ENCODE measurements at places on chromosomes 3 and 15.

GRCh38 chr3:12328132-12328836, 39.4 kb downstream of the PPARG start:
- DNase-seq, result no peak

GRCh38 chr15:32818758-32819447, 101.1 kb downstream of the GREM1 start:
- no peak for DNase-seq

DNA sequence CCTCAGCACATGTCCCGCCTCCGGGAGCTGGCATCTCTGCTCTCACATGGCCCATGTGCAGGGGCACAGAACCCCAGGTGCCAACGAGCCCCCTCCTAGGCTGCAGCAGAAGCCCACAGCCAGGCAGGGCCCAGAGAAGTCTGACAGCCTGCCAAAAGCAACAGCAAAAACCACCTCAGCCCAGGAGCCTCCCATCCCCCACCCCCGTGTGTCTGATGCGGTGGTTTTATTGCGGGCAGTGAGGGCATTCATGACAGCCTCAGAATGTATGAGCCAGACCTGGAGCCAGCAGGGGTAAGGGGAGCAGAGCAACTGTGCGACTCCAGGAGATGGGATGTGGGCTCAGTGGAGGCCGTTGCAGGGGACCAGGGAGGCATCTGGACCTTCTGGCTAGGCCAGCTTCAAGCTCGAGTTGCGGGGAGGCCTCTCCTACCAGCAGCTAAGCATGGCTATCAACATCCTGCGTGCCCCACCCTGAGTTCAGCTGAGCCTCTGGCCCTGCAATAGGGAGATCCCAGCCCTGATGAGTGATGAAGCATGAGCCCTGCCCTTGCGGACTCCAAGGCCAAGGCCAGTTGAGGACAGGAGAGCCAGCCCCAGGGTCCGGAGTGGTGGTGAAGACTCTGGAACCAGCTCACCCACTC, 52.5 kb downstream of the CYP11A1 start:
- DNase-seq, result no peak

DNA sequence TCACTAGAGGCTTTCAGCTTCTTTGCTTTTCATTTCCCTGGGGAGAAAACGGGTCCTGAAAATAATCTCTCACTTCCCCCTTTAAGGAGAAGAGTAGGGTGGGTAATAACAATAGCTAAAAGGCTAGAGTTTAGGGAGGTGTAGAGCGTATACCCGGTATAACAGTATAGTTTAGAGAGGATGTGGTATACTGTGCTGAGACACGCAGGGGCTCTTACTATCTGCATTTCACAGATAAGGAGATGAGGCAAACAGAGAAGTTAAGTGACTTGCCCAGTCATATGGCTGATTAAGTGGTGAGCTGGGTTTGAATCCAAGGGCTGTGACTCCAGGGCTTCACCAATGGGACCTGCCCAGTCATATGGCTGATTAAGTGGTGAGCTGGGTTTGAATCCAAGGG, 15.0 kb upstream of the KCNMB3 start:
- no peak for DNase-seq

GRCh38 chr3:138688871-138689299, 80.3 kb downstream of the FAIM start:
- DNase-seq, result no peak

- DNase-seq, result no peak
Observed at GRCh38 chr3:150613709-150614480, 10.8 kb downstream of the SELENOT start.

GRCh38 chr3:123039178-123039577, 11.6 kb upstream of the SEMA5B start:
- DNase-seq, result no peak

DNA sequence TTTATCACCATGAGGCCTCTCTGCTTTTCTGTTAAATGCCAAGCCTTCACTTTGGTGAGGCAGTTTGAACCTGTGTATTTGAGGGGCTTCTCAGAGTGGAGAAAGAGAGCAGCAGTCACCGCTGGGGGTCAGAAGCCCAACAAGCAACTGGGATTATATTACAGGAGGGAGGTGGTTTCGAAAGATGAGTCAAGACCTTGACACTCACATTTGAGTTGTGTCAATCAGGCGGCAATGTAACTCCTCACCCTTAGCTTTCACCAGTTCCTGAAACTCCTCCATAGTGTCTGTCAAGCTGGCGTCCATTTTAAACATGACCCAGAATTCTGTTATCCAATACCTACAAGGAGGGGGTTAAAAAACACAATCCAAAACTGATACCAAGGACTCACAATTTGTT, 46.5 kb downstream of the RASGRP1 start:
- no peak for DNase-seq

DNA sequence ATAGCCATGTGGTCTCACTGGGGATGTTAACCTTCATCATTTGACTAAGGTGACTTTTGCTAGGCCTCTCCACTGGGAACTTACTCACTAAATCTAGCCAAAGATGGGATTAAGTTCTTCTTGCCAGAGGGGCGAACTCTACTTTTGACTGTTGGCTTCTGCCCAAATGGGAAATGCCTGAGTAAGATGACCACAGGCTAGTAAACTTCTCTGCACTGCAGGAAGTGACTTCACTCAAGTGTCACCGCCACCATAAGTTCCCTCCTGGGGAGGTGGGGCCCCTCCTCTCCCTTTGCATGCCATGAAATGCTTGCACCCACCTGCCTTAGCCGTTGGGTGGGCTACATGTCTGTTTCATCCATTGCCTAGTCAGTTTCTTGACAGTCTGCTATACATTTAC, 388.3 kb downstream of the FEZF2 start:
- DNase-seq, result no peak

DNA sequence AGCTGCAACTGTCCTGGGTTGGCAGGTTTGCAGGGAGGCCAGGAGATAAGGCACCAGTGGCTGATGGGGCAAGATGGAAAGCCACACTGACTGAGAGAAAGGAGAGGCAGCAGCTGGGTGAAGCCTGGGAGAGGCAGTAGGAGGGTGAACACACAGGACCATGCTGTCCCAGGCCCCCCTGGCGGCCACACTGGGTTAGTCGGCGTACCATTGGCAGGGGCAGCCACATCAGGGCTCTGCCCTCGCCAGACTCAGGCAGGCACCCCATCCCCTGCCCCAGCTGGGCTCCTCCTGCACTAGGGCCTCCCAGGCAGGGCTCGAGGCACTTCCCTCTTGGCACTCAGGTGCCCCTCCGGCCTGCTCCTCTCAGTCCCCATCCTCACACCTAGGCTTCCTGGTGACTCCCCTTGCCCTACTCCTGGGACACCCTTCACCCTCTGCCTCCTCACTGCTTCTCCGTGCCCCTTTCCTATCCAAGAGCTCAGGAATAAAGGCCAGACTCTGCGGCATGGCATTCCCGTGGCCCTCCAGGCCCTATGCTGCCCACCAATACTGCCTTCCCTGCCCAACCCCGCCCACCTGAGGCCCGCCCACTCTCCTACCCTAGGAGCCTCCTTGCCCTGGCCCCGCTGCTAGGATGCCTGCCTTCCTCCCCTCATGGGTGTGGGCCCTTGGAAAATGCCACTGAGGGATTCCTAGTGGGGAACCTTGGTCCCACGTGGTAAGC, 28.7 kb upstream of the DUSP7 start:
- DNase-seq, result no peak

DNA sequence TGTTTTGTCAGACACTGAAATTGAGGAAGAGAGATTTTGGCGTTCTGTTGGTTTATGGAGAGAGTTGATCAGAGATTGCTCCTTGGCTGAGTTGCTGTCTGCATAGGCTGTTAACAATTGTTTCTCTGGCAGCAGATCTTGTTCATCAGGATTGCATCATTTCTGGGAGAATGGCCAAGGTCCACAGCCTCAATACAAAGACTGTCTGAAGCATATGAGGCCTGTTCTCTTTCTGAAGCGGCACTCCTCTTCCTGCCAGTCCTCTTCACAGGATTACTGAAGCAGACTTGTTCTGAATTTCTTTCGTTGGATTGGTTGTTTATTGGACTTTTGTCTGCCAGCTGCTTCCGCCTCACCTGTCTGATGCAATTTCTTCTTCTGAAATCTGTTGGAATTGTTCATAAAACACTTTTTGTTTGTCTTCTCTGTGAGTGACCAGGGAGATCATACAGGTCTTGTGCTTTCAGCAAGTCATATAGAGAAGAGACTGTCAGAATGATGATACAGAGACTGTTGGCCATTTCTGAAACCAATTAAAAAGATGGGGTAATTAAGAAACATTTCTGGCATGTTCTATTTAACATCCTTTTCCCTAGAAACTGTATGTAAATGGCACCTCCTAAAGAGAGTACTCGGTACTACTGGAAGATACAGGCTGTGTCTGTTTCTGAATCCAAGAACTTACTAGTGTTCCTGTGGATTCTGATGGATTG, 25.5 kb downstream of the SETD5 start:
- no peak for DNase-seq

- no peak for DNase-seq
Observed at GRCh38 chr3:184734903-184735701, 23.2 kb upstream of the MAGEF1 start.
